Fibroblast of villous mesenchyme (primary cell): ENCODE measurements at places on chromosomes 11 and 22. TPM values are rescaled to one million over a fixed set of nuclear protein-coding genes. Genes with fewer than 3 reads are reported as not detected.

The TBX1 gene
- total RNA-seq = under 0.01 and 0.43 TPM in 2 replicates

The SUSD2 gene
- total RNA-seq = 0.64 and 1.3 TPM in 2 replicates

The SHANK2 gene
- 0.86 and 0.97 TPM in 2 replicates for total RNA-seq

The RHOG gene
- total RNA-seq = 9.0 and 9.5 TPM in 2 replicates

The HDAC10 gene
- 18.7 and 19.4 TPM in 2 replicates for total RNA-seq

The C22orf42 gene
- not detected in 2 replicates for total RNA-seq
